ENCODE measurements at places on chromosomes 12 and 14.
A peak's percentile ranks its signal among the peaks of the same experiment; 100 is the strongest.

DNA sequence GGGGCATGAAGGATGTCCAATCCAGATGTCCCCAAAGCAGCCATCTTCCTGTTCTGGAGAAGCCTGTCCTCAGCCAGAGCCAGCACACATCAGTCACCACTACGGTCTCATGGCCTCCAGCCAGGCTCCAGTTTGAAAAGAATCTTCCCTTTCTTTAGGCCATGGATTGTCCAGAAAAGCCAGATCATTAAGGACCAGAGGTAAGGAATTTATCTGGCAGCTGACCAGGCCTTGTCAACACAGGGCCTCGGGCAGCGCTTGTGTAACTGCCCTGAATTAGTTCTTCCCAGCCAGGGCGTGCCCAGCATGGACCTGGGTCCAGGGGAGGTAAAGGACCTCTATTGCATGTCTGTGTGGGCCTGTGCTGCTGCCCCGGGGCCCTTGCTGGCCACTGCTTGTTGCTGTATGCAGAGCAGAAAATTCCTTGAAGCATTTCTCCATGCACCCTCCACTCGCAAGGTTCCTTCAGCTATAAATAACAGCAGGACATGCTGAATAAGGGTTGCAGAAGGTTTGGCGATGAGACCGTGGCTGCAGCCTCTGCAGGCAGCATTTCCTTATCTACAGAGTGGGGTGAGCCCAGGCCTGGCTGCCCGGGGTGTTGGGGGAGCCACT lies 21.7 kb upstream of the VPS37B start:
- no peak for DNase-seq

DNA sequence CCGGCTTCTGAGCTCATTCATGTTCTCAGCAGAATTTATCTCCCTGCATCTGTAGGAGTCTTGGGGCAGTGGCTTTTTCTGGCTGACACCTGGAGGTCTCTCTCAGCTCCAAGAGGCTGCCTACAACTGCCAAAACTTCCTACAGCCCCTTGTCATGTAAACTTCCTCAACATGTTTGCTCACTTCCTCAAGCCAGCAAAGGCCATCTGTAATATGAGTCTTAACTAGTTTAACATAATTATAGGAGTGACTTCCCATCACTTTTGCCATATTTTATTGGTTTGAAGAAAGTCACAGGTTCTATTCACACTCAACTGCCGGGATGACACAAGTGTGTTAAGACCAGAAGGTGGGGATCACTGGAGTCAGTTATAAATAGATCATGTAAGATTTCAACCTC lies 194.0 kb downstream of the VRK1 start:
- DNase-seq = no peak

DNA sequence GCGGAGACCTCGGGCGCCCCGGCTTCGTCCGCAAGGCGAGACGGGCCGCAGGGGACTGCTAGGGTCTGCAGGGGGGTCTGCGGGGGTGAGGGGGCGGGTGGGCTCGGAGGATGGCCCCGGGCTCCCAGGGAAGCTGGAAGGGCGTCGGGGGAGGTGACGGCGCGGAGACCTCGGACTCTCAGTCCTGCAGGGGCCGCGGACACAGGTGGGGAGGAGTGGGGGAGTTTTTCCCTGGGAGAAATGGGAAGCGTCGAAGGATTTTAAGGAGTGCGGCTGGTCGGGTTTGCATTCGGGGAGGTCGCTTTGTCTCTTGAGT lies 25.9 kb downstream of the ZBTB42 start:
- no peak for DNase-seq

- no peak for DNase-seq
These were observed 5.1 kb downstream of the SLC4A8 start for GRCh38 chr12:51429700-51430099.

GRCh38 chr12:109553483-109553882 lies 19.8 kb downstream of the MMAB start:
- no peak for DNase-seq

- DNase-seq = no peak
These were observed 59.3 kb upstream of the PRMT8 start for GRCh38 chr12:3431686-3432085.

DNA sequence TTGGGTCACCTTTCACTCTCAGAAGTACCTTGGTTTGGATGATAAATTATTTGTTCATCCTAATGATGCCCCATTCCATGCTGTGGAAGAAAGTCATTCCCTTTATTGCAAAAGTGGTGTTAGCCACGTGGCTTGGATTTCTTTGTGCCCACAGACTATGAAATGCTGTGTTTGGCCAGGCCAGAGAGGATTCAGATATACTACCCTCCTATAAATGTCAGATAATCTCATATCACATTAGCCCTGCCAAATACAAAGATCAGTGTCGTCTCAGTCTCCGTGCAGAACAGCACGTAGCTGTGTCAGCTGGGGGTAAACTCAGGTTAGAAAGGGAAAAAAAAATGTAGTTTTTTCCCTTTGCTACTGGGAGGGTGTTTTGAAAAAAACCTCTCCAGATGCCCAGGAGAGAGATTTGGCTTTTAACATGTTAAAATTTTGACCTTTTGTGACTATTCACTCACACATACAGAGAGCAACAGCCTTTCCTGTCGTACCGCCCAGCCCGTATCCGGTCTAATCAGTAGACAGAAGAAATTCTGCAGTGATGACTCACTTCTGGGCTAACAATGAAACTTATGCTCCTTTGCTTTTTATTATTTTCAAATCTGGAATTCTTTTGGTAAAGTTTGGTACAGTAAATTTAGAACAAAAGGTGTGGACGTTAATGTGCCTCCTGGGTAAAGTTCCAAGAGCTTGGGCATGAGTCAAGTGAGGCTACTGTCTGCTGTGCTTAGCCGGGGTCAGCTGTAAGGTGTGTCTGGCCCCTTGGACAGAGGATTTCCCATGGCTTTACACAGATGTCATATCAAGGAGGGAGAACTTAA lies 8.5 kb upstream of the PTPRB start:
- DNase-seq = no peak

DNA sequence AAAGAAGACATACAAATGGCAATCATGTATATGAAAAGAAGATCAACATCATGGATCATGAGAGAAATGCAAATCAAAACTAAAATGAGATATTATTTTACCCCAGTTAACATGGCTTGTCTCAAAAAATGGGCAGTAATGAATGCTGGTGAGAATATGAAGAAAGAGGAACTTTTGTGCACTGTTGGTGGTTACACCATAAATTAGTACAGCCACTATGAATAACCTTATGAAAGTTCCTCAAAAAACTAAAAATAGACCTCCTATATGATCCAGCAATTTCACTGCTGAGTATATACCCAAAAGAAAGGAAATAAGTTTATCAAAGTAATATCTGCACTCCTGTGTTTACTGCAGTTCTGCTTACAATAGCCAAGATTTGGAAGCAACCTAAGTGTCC lies 151.7 kb downstream of the PDZRN4 start:
- no peak for DNase-seq

GRCh38 chr12:1373901-1374735 lies 220.3 kb downstream of the FBXL14 start:
- no peak for DNase-seq

DNA sequence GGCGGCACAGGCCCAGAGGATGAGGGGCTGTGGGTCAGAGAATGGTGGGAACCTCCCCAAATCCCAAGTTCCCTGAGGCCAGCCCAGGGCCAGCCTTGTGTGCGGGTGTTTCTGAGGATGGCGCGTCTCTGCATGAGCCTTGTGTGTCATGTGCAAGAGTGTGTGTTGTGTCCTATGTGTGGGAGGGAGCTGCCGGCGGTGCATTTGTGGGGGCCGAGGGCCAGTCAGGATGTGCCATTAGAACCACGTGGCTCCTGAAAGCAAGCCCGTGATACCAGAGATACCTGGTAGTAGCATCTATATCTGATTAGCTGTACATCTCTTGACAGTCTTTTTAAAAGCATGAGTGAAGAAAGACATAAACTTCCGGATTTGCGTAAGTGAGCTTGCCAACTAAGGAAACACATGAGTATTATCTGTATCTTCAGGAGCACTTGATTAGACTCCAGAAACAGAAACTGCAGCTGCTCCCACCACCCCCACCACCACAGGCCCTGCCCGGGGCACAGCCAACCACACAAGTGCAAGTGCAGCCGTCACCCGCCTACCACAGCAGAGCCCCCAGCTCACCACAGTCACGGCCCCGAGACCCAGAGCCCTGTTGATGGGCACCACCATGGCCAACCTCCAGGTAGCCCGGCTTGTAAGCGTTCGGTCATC lies 19.2 kb downstream of the DDX51 start:
- DNase-seq = no peak

GRCh38 chr12:47366157-47366556 lies 286.4 kb upstream of the AMIGO2 start:
- no peak for DNase-seq

- DNase-seq = no peak
These were observed 260.4 kb downstream of the DPF3 start for GRCh38 chr14:72633551-72633950.

GRCh38 chr12:119593578-119594398 lies at the start of gene TMEM233:
Gene TMEM233 (plus strand): TSS chr12:119593774. CDS start chr12:119593849, 75 bp downstream.
- no peak for DNase-seq

DNA sequence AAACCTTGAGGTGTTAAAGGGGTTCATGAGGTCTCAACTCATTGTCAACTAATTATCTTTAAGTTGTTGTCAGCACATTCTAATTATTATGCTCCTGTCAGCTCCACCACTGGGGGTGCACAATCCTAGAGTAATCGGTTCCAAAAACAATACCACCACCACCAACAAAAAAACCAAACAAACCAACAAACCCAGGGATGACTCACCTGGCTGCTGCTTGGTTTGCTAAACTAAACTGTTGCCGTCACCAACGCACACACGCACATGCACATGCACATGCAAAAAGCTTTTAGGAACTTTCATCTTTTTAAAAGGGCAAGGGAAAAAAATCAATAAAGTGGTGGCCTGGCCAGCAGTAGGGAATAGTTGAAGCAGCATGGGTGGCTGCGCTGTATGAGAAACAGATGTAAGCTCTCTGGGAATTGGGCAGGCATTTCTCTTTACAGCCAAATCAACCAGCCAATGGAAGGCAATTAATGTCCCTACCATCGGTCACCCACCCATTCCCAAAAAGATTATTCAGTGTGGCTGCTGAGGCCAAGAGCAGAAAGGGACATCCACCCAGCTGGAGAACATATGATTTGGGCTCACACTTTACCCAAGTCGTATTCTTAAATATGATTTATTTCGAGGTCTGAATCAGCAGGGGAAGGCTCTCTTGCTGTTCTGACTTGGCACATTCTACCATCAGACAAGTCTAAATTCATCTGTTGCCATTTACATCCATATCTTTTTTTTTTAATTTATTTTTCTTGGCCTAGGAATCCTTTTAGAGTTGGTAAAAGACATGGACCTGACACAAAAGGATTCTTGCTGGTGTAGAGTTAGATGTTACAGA lies 20.0 kb downstream of the TMEM30B start:
- DNase-seq = no peak

- no peak for DNase-seq
These were observed 26.4 kb downstream of the SCFD1 start for GRCh38 chr14:30648471-30648870.

- no peak for DNase-seq
These were observed 109.3 kb downstream of the PDE3A start for GRCh38 chr12:20477672-20478071.

- DNase-seq = no peak
These were observed 15.8 kb upstream of the DTX1 start for GRCh38 chr12:113040722-113041171.

GRCh38 chr12:70096759-70097410 lies 146.3 kb upstream of the CNOT2 start:
- DNase-seq = no peak

DNA sequence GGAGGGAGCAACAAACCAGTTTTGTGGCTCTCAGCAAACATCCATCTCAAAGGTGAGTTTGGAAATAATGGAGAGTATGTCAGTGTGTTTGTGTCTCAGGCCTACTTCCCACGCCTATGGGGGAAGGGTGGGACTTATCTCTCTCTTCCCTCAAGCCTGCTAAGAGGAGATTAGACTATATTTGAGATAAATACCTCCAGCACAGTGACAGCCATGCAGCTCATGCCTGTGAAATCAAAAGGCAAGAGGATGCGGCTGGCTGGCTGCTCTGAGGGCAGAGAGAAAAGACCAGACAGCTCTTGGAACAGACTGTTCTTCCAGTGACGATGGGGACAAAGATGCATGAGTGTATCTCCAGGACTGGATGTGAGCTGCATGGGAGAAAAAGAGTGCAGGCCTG lies 14.7 kb upstream of the POC1B start:
- DNase-seq = no peak

- peak; percentile 12 for DNase-seq
These were observed 68.1 kb upstream of the HECTD1 start for GRCh38 chr14:31275731-31276130.
